ENCODE measurements at places on chromosomes 5 and 9. TPM values are rescaled to one million over a fixed set of nuclear protein-coding genes. Genes with fewer than 3 reads are reported as not detected.

Gene LCN15
- 2.4 TPM for polyA plus RNA-seq

Gene COL15A1
- polyA plus RNA-seq, result 12.4 TPM

Gene KIF20A
- 0.12 TPM for polyA plus RNA-seq

Gene DIMT1
- polyA plus RNA-seq, result 9.0 TPM

Gene PCDHB14
- 0.91 TPM for polyA plus RNA-seq

Gene PLAC8L1
- polyA plus RNA-seq, result not detected

Gene CCL27
- not detected for polyA plus RNA-seq

DNA sequence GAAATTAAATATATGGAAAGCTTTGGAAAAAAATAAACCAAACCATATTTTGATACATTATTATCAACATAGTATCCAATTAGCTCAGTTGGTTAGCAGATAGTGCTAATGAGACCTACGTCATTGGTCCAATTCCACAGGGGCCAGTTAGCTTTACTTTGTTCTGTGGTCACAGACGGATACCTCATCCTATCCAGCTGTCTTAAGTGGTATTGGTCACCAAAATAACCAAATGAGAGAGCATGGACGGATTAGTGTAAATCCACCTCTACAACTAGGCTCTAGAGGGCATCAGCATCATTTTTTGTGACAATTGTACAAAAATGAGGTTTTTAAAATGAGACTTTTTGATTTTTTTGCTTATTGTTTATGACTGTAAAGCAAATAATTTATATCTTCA lies 364.2 kb downstream of the KIAA0825 start:
- H3K4me3 ChIP-seq, result no peak overlapping the region
- no peaks in the 10 kb centered on the region for H3K36me3 ChIP-seq
- H3K27ac ChIP-seq, result no peak overlapping the region
- no peak for DNase-seq
- no peaks in the 10 kb centered on the region for H3K27me3 ChIP-seq

DNA sequence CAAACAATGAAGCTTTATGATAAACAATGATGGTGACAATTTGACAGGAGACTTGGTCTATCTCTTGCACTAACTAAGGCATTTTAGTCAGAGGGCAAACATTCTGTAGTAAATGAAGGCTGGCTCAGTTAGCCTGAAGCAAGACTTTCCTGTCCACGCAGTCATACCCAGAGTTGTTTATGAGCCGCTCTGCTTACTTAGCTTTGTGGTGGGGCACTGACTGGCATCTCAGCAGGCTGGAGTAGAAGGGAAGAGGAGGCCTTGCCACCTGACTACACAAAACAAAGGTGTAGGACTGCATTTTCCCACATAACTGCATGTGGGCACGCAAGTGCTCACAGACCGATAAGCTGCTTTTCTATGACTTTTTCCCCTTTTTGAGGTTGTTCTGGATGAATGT lies 133.7 kb upstream of the EPB41L4A start:
- H3K27me3 ChIP-seq, result no peaks in the 10 kb centered on the region
- no peak for DNase-seq
- no peaks in the 10 kb centered on the region for H3K36me3 ChIP-seq
- peaks cover 12% of the 10 kb centered on the region for H3K4me1 ChIP-seq

GRCh38 chr5:18992264-18992663 lies 995.7 kb downstream of the CDH18 start:
- no peaks in the 10 kb centered on the region for H3K36me3 ChIP-seq
- no peak overlapping the region for H3K27ac ChIP-seq
- DNase-seq, result no peak
- no peaks in the 10 kb centered on the region for H3K4me1 ChIP-seq

DNA sequence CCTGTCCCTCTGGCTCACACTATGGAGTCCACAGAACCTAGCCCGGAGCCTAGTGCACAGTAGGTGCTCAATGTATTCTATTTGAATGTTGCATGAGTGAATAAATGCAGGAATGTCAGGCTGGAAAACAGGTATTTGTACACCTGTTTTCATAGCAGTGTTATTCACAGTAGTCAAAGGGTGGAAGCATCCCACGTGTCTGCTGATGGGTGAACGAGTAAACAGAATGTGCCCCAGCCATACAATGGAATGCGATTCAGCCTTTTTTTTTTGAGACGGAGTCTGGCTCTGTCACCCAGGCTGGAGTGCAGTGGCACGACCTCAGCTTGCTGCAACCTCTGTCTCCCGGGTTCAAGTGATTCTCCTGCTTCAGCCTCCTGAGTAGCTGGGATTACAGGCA lies 31.5 kb upstream of the IER5L start:
- H3K4me1 ChIP-seq, result no peaks in the 10 kb centered on the region
- no peak for DNase-seq
- H3K27me3 ChIP-seq, result no peaks in the 10 kb centered on the region
- H3K27ac ChIP-seq, result no peak overlapping the region
- H3K4me3 ChIP-seq, result no peak overlapping the region
- H3K36me3 ChIP-seq, result no peaks in the 10 kb centered on the region

DNA sequence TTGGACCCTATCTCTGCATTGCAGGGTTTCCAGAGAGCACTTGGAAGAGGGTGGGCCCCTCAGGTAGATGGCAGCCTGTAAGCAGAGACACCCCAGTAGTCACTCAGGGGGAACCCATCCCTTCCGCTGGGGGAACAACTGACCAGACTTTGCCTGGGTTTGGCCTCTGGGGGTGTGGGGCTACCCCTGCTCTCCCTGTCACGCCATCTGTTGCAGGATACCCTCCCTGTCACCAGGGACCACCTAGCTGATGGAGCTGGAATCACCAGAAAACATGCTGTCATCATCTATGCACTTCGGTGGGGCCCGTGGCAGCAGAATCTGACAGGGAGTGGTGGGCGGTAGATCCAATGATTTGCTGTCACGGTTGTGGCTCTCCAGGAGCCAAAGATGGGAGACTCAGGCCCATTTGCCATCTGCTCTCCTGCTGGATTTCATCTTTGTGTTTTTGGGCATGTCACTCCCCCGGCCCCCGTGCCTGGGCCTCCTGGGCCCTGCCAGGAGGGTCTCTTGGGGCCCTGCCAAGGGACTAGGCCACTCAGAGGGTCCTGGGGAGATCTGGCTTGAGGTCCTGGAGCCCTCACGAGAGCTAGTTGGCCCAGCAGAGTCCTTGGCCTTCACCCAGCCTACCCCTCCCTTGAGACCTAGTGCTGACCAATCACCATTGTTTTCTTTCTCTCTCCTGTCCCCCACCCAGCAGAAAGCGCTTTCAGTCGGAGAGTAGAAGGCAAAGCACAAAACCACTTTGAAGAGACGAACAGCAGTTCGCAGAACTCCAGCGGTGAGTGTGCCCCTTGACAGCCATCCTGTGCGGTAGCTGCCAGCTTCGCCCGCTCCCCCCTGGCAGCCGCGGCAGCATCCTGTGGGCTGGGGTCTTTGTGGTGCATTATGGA lies 45.9 kb downstream of the AMBP start:
- H3K4me3 ChIP-seq, result no peak overlapping the region
- DNase-seq, result no peak
- peaks cover 65% of the 10 kb centered on the region for H3K36me3 ChIP-seq
- H3K4me1 ChIP-seq, result no peaks in the 10 kb centered on the region
- H3K27me3 ChIP-seq, result no peaks in the 10 kb centered on the region

GRCh38 chr5:154749491-154749890 lies 5.7 kb upstream of the LARP1 start:
- peaks cover 13% of the 10 kb centered on the region for H3K4me1 ChIP-seq
- no peak for DNase-seq
- H3K4me3 ChIP-seq, result no peak overlapping the region
- no peaks in the 10 kb centered on the region for H3K36me3 ChIP-seq

GRCh38 chr5:168600409-168600808 lies 21.2 kb upstream of the PANK3 start:
- no peaks in the 10 kb centered on the region for H3K36me3 ChIP-seq
- H3K27ac ChIP-seq, result no peak overlapping the region
- no peak overlapping the region for H3K4me3 ChIP-seq
- H3K4me1 ChIP-seq, result no peaks in the 10 kb centered on the region
- DNase-seq, result no peak
- H3K27me3 ChIP-seq, result no peaks in the 10 kb centered on the region

- H3K36me3 ChIP-seq, result peaks cover 29% of the 10 kb centered on the region
- H3K27me3 ChIP-seq, result no peaks in the 10 kb centered on the region
- no peak overlapping the region for H3K27ac ChIP-seq
- no peak overlapping the region for H3K4me3 ChIP-seq
Observed at GRCh38 chr5:168260353-168261226, 30.9 kb upstream of the WWC1 start.

- DNase-seq, result no peak
- no peaks in the 10 kb centered on the region for H3K27me3 ChIP-seq
- H3K4me3 ChIP-seq, result no peak overlapping the region
- H3K36me3 ChIP-seq, result no peaks in the 10 kb centered on the region
- no peak overlapping the region for H3K27ac ChIP-seq
- H3K4me1 ChIP-seq, result no peaks in the 10 kb centered on the region
Observed at GRCh38 chr5:105885266-105885665, 1785.5 kb downstream of the EFNA5 start.

GRCh38 chr5:10786835-10787234 lies 25.8 kb upstream of the DAP start:
- no peak overlapping the region for H3K4me3 ChIP-seq
- H3K36me3 ChIP-seq, result no peaks in the 10 kb centered on the region
- H3K4me1 ChIP-seq, result peaks cover 3% of the 10 kb centered on the region
- no peak for DNase-seq
- H3K27me3 ChIP-seq, result no peaks in the 10 kb centered on the region
